Head of caudate nucleus (tissue), 42 donors: ENCODE measurements at places on chromosomes 6 and 20.

DNA sequence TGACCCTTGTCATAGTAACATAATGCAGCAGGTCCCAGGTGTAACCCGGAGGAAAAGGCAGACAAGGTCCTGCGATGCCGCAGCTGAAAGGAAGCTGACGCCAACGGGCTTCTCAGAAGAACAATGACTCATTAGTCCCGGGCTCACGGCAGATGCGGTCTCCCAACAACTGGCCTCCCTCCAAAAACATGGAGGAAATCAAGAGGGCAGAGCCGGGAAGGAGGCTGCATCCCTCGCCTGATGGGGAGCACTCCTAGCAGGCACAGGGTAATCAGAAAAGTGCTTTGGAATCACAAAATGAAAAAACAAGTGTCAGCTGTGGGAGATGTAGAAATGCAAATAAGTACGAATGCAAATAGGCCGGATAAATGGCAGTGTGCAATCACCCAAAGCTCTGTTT, 165.2 kb upstream of the AGPAT4 start:
- DNase-seq: peak; percentile 80

GRCh38 chr20:63060057-63060991, 53.6 kb upstream of the BHLHE23 start:
- DNase-seq: no peak

DNA sequence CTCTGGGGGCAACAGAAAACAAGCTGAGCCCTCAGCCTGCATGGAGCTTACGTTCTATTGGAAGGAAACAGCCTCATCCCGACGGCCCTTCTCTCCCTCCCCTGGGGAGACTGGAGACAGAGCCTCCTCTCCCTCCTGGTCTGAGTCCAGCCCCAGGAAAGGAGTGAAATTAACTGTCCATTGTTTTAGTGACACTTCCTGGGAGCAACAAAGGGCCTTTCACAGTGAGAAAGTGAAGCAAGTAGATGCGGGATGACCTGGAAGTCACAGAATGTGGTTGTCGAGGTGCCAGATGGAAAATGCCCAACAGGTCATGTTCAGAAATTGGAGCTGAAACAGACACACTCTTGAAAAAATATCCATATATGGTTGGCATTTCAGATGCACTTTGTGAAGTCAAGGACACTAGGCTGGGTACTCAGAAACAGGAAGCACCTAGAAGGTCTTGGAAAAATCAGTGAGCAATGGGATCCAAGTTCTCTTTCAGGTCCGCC, 77.8 kb downstream of the TFAP2C start:
- no peak for DNase-seq

DNA sequence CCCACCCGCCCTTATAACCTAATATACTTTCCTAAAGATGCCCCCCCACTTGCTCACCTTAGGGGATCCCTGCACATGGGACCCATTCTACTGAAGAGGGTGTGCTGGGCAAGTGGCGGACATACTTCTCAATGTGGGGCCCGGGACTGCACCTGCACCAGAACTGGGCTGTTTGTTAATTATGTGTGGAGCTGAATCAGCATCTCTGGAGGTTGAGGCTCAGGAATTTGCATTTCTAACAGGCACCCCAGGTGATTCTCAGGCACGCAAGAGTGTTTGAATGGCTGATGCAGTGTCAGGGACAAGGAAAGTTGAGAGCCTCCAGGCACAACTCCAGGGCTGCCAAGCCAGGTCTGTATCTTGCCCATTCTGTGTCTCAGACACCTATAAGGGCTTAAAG, 8.9 kb upstream of the PTPRT start:
- DNase-seq: no peak
